Stimulated activated CD4-positive, alpha-beta T cell treated with anti-CD3 and anti-CD28 coated beads, Interleukin-1b, Interleukin-23, amount 100 ng/mL, for 1 hour (primary cell): ENCODE measurements at places on chromosomes 3 and 15.

DNA sequence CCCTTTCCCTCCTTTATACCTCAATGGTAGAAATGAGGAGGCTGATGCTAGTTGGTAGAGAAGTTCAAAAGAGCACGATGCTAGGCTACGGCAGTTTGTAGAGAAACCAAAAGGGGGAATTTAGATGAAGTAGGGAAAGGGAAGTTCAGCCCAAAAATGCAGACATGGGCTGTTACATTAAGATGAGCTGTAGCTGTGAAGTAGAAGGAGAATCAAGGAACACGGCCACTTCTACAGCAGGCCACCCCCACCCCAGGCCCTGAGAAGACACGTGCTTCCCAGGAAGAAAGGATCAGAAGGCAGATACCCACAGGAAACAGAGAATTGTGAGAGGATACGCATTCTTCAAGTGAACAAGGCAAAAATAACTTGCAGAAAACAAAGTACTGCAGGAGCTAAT lies 2.1 kb upstream of the PARP14 start:
- DNase-seq: no peak

DNA sequence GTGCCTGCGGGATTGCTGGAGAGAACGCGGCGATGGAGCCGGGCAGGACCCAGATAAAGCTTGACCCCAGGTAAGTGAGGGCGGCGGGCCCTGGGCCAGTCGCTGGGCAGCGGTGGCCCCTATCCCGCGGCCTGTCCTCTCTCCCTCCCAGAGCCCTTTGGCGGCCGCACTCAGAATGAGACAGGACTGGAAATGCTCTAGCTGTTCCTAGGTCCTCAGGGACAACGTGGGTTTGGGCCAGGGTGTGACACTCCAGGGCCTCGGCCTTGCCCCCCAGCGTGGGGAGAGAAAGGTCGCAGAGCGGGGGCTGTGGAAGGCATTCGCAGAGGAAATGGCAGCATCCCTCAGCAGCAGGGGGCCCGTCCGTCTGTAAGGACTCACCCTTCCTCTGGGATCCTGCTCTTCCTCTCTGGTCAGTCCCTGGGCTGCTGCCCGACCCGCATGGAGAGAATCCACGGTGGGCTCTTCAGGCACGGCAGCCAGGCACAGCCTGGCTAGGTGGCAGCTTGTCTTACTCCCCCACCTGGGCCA lies 412 bp downstream of the SLC51A start:
- no peak for DNase-seq

- DNase-seq: no peak
Measured at GRCh38 chr3:99084826-99085225, 183.3 kb upstream of the DCBLD2 start.

- DNase-seq: no peak
Measured at GRCh38 chr3:56869157-56869889, 67.6 kb upstream of the ARHGEF3 start.

- no peak for DNase-seq
Measured at GRCh38 chr3:194203482-194204041, 67.6 kb downstream of the HES1 start.

DNA sequence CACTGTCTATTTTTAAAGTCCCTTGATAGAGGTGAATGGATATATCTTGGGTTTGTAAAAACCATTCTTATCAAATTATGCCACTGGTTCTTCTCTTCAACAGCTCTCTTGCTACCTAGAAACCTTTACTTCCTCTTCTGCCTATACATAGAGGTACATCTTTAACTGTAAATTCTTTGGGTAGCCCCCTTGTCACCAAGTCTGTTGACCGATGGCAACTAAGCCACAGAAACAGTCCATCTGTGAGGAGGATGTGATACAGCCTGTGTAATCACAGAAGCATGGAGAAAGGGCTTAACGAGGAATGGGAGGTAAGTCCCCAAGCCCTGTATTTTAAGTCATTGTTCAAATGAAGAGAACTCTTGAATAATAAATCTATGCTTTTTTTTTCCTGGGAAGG lies 246.5 kb upstream of the MDFIC2 start:
- DNase-seq: no peak
